ENCODE measurements at places on chromosomes 16 and 17.
A peak's percentile ranks its signal among the peaks of the same experiment; 100 is the strongest.

- DNase-seq = peak; percentile 75
Observed at GRCh38 chr16:28925386-28926228, 569 bp upstream of the RABEP2 start.

DNA sequence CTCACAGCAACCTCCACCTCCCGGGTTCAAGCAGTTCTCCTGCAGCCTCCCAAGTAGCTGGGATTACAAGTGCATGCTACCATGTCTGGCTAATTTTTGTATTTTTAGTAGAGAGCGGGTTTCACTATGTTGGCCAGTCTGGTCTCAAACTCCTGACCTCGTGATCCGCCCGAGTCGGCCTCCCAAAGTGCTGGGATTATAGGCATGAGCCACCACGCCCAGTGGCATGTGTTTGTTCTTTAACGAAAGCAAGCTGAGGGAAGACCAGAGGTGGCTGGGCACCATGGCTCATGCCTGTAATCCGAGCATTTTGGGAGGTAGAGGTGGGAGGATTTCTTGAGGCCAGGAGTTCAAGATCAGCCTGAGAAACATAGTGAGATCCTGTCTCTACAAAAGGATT, 18.1 kb downstream of the TNFRSF13B start:
- DNase-seq = no peak

GRCh38 chr17:18259621-18260331, 686 bp upstream of the MIEF2 start:
- DNase-seq = no peak

DNA sequence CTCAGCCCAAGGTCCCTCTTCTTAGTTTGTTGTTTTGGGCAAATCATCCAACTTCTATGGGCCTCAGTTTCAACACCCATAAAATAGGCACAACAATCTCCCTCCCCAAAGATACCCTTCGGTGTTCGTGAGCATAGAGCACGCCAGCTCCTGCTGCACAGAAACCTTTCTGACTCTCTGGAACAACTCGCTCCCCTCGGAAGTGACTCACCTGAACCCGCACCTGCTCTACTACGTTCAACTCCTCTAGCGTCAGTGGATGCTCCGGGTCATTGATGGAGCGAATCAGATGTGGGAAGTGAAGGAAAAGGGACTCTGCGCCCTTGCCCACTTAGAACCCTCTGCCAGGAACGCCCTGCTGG, 445 bp downstream of the CIAO2B start:
- peak; percentile 66 for DNase-seq

- no peak for DNase-seq
Observed at GRCh38 chr17:62444063-62444462, 20.4 kb downstream of the METTL2A start.

DNA sequence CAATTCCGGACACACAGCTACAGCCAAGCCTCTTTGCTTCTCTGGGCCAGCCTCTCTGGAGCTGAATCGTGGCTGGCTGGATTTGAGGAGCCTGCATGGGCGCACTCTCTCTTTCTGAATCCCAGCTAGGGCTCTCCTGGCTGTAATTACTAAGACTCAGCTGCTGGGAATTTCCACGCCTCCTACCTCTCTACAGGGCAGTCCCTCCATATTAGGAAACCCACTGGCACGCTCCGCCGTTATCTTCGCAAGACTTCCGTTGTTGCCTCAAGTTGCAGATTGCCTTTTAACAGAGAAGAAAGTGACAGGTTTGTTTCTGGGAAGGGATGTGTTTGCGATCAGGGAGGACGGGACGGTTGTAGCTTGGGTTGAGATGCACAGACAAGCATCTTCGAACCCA, 188.4 kb upstream of the NLRP1 start:
- DNase-seq = no peak

- DNase-seq = no peak
Observed at GRCh38 chr17:79612468-79613194, 1.8 kb upstream of the RBFOX3 start.

- DNase-seq = no peak
Observed at GRCh38 chr17:39665642-39666224, 584 bp downstream of the TCAP start.

DNA sequence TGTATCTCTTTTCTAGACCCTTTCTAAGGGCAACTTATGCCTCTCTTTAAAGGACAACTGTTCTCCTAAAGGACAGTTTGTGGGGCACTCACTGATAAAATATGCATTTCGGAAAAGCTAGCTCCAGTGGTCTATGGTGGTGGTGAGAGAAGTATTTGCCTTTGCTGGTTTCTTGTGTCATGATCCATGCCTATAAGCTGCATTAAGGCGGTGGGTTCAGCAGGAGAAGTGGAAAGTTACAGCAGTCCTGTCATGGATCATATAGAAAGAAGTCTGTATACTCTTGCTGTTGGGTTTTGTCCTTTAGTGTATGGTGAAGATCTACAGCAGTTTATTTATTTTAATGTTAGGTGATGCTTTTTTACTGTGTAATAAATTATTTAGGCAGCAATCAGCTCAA, 563.9 kb upstream of the PSMD7 start:
- no peak for DNase-seq

GRCh38 chr16:24988129-24988518, 27.0 kb downstream of the ARHGAP17 start:
- DNase-seq = no peak

DNA sequence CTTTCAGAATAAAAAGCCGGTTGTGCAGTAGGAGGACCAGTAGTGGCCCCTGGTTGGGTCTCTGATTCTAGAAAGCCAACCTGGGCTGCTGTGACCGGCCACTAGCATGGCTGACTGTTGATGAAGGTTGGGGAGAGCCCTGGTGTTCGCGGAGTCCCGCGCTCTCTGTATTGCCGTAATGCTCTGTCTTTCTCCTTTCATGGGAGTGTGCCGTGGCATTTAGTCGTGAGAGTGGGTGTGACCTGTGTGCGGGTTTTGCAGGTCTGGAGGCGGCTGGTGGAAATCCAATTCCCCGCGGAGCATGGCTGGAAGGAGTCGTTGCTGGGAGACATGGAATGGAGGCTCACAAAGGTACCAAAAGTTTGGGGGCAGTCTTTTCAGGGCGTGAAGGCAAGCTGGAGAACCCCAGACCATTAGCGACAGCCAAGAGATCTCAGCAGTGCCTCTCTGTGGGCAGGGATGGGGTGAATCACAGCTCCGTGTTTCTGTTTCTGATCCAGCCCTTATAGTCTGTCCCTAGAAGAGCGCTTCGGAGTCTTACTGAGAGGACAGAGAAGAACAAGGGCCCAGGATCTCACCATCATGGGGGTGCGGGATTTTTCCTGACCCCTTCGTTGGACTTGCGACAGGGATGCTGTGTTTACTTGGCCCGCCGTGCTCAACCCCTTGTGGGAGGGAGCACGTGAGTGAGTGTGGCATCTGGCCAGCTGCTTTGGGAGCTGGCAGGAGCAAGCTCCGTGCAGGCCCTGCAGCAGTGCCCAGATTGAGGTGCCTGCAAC, 56.5 kb downstream of the RNF213 start:
- no peak for DNase-seq

GRCh38 chr16:67641779-67642708, 2.9 kb upstream of the CARMIL2 start:
- DNase-seq = no peak

DNA sequence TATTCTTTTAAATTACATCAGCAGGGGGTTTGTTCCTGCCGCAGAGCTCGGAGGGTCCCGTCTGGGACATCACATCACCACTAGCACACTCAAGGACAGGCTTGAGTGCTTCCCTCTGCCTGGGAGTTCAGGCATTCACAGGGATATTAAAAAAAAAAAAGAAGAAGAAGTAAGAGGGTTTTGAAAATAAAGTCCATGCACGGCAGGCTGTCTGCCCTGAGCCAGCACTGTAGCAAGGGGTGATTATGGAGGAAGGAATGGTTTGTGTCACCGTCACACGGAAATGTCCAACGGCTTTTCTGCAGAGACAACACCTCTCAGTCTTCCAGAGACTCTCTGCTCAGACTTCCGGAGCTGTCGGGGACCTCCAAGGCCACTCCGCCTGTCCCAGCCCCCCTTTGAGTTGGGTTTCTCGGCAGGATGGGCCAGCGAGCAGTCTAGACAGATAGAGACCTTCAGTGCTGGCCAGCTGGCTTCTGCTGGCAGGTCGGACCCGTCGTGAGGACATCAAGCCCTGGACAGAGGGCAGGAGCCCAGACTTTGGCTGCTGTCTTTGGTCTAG, 33.6 kb downstream of the MEOX1 start:
- no peak for DNase-seq

DNA sequence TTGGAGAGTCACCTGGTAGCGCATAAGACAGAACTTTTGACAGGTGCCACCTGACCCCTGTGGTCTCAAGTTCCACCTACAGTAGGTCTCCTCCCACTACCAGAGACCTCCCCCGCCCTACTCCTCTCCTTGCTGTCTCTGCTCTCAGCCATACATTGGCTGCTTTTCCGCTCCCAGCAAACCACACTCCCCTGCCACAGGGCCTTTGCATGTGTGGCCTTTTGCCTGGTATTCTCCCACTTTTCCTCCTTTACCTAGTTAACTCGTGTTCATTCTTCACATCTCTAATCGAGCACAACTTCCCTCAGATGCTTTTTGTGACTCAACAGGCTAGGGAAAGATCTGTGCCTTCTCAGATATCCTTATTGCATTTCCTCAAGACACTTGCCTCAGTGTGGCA, 218.3 kb upstream of the EEF2KMT start:
- DNase-seq = no peak

DNA sequence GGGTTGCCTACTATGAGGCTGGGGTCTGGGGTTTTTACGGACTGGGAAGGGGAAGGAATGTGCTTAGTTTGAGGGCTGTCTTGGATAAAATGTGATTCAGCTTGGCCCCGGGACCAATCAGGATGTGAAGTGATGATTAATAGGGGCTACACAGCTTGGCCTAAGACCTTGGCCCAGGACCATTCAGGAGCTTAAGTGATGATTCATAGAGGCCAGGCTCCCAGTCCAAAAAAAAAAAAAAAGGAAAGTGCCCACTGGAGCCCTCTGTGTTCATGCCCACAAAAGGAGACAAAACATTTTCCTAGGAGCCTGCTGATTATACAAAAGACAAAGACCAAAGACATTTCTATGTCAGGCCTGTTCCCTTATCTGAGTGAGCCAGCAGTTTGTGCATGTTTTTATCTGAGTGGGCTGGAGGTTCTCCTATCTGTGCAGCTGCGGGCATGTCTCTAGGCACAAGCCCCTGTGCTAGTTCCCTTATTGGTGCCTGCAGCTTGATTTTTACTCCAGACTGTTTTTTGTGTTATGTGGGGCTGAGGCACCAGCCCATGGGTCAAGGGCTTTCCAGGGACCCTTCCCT, 898.2 kb upstream of the GOT2 start:
- DNase-seq = no peak

DNA sequence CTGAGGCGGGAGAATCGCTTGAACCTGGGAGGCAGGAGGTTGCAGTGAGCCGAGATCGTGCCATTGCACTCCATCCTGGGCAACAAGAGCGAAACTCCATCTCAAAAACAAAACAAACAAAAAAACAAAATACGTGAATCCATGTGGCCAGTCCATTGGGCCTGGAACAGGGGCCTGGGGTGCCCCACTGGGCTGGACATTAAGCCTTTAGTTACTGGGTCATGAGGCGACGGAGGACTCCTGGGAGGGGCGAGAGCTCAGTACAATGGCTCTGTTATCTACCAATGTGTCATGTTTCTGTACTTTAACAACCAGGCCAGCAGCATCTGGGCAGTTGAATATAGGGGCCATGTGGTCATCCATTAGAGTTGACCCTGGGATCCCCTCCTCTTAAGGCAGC, 18.9 kb upstream of the CLEC18A start:
- DNase-seq = no peak

- DNase-seq = no peak
Observed at GRCh38 chr17:48047113-48047740, 932 bp upstream of the NFE2L1 start.

GRCh38 chr16:81902025-81902424, 109.2 kb downstream of the SDR42E1 start:
- DNase-seq = no peak

DNA sequence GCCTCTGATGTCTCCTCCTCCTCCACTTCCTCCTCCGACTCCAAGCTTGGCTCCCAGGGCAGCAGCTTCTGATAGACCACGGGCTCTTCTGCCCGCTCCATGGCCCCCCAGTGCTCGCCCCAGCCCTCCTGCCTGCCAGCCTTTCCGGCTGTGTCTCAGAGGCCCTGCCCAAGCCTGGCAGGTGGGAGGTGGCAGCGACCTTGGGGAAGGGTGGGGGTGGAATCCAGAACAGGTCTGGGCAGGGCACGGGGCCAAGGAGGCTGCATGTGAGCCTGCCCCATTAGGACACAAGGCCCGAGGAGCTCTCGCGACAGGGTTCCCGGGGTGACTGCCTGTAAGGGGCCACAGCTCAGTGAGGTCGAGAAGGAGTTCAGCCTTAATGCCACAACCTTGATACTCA, at the start of gene GGT6:
Gene GGT6 (minus strand): TSS at position 157 of the 400 bp plus-strand sequence. CDS start 56 bp downstream, at position 101.
- DNase-seq = no peak

DNA sequence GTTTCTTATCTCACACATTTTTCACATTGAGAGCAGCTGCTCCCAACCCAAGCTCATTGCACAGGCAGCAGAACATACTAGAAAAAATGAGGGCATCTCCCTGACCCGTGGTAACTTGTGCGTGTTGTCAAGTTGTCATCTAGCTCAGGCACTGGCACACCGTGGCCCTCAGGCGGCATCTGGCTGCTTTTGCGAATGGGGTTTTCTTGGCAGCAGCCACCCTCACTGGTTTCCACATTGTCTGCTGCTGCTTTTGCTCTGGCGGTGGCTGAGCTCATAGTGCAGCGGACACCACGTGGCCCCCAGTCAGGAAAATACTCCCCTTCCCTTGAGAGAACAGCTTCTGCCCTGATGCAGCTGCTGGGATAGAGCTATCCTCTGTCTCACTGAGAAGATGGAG, 9.4 kb upstream of the TEDC2 start:
- no peak for DNase-seq

GRCh38 chr17:50479522-50480141, 972 bp downstream of the RSAD1 start:
- DNase-seq = peak; percentile 63

- no peak for DNase-seq
Observed at GRCh38 chr17:77930780-77931768, 27.4 kb upstream of the TNRC6C start.

DNA sequence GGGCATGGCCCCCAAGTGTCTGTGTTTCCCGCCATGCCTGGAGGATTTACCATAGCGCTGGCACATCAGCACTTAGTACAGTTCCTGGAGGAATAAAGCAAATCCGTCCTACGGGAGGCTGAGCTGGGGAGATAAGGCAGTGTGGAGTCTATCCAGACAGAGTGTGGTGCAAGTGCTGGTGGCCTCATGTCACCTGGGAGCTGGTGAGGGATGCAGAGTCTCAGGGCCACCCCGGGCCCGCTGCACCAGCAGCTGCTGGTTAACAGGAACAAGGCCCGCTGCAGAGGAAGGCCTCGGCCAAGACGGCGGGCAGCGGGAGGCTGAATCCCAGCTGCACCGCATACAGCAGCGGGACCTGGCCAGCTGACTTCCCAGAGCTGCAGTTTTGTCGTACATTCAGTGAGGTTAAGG, 57.3 kb upstream of the CDC42EP4 start:
- no peak for DNase-seq

GRCh38 chr17:30173649-30174048, 57.0 kb downstream of the NSRP1 start:
- no peak for DNase-seq

DNA sequence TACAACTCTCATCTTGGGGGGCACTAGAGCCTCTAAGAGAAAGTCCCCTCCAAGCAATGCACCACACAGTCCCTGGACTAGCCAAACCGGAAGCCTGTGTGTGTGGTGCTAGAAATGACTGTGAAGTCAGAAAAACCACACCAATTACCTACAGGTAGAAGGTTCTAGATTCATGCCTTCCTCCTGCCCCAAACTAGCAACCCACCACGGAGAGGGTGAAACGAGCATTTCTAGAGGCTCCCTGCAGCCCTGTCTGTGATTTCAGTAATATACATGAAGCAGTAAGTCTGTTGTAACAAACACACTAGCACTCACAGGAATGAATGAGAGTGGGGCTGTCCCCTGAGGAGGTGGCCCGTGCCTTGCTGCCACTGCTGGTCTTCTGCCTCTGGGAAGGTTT, 13.6 kb downstream of the ZFHX3 start:
- DNase-seq = no peak

Data from activated CD4-positive, alpha-beta T cell treated with anti-CD3 and anti-CD28 coated beads, Interleukin-2, amount 50 U/mL, for 4 hours (primary cell).